Caco-2 (cell line): ENCODE measurements at places on chromosomes 6 and 20.

- DNase-seq = no peak
Observed at GRCh38 chr6:132418235-132418965, 17.1 kb upstream of the MOXD1 start.

GRCh38 chr6:42315991-42316970 lies 98.6 kb upstream of the MRPS10 start:
- peak; percentile 89 for DNase-seq

DNA sequence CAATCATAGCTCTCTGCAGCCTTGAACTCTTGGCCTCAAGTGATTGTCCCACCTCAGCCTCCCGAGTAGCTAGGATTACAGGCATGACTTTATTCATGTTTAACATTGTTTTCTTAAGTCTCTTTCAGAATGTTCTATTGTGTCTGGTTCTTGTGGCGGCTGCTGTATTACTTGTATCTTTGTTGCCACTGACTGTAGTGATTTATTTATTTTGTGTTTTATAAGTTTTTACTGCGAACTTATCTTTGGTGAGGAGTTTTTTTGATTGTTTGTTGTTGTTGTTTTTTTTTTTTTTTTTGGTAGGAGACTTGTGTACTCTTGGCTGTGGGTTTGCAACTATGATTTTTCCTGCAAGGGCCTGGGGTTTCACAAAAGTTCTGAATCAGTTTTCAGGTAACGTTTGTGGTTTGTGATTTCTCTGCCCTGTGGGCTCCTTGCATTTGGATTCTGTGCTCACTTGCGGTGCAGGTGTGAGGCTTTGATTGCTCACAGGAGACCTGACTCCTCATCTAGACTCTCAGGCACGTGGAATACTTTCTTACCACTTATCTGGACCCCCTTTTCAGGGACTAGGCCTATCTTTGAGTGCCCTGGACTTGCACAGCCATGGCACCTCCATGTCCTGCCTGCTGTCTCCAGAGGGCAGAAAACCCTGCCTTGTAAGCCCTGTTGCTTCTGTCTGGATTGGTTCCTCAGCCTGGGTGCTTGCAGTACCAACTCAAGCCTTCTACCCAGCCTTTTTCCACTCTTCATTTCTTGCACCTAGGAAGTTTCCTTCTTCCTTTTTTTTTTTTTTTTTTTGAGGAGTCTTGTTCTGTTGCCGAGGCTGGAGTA lies 25.2 kb downstream of the KIF25 start:
- DNase-seq = no peak

GRCh38 chr6:3898265-3898994 lies 49.3 kb downstream of the FAM50B start:
- DNase-seq = no peak

GRCh38 chr6:4814212-4814611 lies 38.0 kb downstream of the CDYL start:
- DNase-seq = no peak

- peak; percentile 53 for DNase-seq
Observed at GRCh38 chr6:139230391-139230840, 61.4 kb downstream of the TXLNB start.

GRCh38 chr6:53339424-53339823 lies 9.3 kb downstream of the ELOVL5 start:
- no peak for DNase-seq

GRCh38 chr20:48489046-48489463 lies 338.7 kb downstream of the PREX1 start:
- DNase-seq = no peak

GRCh38 chr20:64048402-64049044 lies 916 bp downstream of the SOX18 start:
- no peak for DNase-seq

GRCh38 chr6:8135276-8135675 lies 32.9 kb upstream of the EEF1E1 start:
- no peak for DNase-seq

- peak; percentile 26 for DNase-seq
Observed at GRCh38 chr20:59723607-59724456, 119.5 kb downstream of the PHACTR3 start.

GRCh38 chr6:111689419-111689818 lies 83.7 kb upstream of the TRAF3IP2 start:
- no peak for DNase-seq

GRCh38 chr6:143195349-143195845 lies 134.7 kb downstream of the AIG1 start:
- no peak for DNase-seq

DNA sequence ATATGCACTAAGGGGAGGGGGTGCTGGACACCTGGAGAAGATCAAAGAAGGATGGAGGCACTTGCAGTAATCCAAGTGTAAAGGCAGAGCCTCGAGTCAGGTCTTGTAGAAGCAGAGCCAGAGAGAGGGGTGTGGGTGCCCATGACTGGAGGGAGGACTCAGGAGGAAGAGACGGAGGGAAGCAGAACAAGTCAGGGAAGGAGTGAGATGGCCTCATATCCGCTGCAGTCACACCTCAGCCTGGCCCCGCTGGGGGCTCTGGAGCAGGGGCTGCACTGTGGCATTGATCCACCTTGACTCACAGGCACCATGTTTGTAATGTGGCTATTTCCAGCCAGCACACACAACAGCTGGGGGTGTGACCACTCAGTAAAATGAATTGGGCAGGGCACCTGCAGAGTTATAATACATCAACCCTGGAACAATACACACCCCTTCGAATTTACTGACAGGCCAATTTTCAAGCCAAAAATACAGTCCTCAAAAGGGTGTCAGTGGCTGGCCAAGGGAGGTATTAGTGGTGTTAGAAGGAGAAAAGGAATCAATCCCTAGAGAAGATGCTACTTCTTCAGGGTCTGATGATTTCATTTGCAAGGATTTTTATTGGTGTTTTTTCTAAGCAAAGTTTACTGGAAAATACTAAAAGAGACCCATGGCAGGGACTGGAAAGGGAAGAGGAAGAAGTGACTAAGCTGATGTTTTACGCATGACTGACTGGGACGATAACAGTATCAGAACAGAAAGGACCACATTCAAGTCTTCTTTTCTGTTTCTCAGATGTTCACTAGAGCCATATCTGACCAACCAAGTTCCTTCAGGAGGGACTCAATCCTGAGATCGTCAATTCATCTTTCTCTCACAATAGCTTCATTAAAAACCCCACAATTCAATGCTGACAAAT lies 18.9 kb upstream of the NXT1 start:
- DNase-seq = no peak

GRCh38 chr6:46684771-46685170 lies 2.9 kb upstream of the TDRD6 start:
- no peak for DNase-seq

DNA sequence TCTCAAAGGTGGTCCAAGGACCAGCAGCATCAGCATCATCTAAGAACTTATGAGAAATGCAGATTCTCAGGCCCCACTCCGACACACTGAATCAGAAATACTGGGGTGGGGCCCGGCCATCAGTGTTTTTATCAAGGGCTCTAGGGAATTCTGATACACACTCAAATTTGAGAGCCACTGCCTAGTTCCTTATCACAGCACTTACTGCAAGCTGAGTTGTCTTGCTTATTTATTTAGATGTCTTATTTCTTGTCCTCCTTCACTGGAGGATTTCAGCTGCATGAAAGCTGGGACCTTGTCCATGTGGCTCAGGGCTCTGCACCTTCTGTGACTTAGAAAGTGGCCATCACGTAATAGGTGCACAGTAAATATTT lies 139.4 kb upstream of the RREB1 start:
- DNase-seq = no peak

DNA sequence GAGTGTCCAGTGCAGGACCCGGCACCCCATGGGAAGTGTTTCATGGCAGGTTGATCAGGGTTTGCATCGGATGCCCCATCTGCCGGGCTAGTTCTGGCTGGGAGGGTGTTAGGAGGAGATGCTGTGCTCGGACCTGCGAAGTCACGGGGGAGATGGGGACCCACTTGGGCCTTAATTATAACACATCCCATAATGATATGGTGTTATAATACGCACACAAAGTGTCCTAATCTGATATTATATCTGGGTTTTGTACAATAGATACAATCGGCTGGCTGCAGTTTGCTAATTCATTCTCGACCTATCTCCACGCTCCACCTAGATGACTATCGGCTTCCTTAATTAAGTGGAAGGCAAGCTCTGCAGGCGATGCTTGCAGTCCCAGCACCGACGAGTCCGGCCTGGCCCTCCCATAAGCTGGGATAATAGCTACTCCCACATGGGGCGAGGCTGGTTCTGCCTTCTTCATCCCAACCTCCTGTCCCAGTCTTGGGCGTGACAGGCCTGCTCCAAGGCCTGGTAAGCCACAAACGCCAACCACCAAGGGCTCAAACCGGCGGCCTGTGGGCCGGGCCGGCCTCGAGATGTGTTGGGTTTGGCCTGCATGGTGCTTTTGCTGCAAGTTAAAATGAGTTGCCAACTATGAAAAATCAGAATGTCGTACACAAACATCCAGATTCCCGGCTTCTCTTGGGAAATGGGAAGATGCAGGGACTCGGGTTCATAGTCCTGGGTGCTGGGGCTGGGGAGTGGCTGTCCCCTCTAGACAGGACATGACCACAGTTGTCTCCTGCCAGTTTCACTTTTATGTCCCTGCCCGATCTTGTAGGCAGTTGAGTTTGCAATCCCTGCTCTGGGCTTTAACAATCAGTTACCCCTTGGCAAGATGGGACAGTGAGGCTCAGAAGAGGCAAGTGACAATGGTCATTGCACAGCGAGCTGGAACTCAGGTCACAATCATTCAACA lies 32.7 kb downstream of the CEBPB start:
- DNase-seq = no peak

GRCh38 chr20:58515233-58516212 lies at the start of gene APCDD1L:
Gene APCDD1L (minus strand): TSS chr20:58515399. CDS start chr20:58514707, 692 bp downstream.
- peak; percentile 27 for DNase-seq

DNA sequence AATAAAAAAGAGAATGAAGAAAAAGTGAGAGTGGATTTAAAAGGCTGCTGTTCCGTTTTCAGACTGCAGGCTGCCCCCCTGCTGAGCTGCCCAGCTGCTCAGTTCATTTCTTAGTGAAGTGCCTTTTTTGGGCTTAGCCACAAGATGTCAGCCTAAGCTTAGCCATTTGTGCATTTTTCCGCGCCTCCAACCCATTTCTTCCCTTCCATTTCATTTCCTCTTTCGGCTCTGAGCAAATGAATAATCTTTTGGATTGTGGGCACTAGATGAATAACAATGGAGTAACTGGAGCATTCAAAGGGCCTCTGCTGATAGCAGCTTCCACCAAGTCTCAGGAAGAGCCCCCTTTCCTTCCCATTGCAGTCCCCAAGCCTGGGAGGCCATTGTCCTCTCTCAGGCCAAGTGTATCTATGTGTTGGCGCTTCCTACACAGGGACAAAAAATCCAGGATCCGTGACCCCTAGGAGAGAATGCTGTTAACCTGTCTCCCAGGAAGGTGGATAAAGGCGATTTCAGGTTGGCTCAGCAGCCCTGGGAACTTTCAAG lies 83.5 kb upstream of the SPTLC3 start:
- DNase-seq = peak; percentile 79

- no peak for DNase-seq
Observed at GRCh38 chr6:157249826-157250225, 73.5 kb downstream of the TMEM242 start.

DNA sequence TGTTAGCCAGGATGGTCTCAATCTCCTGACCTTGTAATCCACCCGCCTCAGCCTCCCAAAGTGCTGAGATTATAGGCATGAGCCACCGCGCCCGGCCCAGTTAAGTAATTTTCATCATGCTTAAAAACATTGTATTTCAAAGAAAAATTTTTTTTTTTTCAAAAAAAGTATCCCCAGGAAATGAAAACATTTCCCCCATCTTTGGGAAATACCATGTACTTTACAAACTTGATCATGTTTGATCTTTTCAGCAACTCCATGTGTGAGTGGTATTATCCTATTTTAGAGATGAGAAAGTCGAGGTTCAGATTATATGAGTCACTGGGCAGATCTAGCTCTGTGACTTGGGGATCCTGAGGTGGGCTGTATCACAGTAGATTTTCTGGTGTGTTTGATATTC lies 11.8 kb downstream of the CHMP4B start:
- no peak for DNase-seq

DNA sequence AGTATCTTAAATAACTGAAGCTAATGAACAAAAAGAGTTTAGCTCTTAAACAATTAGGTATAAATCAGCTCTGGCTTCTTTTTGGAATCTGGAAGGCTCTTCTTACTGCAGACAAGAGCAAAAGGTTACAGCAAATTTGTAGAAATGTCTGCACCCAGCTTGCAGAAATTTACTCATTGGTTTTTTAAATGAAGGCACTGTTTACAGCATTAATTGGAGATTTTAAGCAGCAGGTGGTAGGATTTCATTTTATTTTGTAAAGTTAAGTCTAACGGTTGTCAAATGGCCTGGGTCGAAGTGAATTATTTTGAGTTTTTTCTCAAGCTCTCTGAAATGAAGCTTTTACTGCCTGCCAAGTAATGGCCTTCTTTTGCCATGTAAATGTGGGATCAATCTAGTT lies 102.1 kb downstream of the NRSN1 start:
- DNase-seq = no peak

GRCh38 chr6:6659600-6660327 lies 71.2 kb downstream of the LY86 start:
- no peak for DNase-seq

GRCh38 chr6:85364344-85364743 lies 85.5 kb upstream of the NT5E start:
- DNase-seq = no peak

DNA sequence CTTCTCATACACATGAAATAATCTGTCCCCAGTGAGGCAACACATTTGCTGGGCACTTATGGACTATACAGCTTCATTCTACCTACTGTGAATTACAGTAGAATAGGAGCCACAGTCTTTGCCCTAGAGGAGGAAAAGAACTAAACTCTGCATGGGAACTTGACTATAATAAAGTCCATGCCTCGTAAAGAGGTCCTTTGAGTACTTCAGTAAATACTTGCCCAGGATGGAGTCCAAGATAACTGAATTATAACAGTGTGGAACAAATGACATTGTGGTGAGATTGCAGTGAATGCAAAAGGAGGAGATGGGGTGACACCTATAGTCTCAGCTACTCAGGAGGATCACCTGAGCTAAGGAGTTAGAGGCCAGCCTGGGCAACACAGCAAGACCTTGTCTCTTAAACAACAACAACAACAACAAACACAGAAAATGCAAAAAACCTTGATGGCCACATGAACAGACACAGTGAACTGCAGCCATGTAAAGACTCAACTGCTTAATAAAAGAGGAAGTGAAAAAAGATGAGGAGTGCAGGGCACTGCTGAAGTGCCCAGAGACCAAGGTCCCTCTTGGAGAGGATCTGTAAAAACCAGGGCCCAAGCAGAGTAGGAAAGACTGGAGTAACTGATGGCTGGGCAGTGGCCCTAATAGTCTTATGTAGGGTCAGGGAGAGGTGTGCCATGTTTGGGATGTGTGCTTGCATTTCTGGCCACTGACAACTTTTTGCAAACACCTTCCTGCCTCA lies 3.7 kb downstream of the MRPS18A start:
- DNase-seq = no peak

GRCh38 chr6:138522611-138523010 lies 23.3 kb upstream of the NHSL1 start:
- DNase-seq = no peak
